ENCODE measurements at places on chromosomes 5 and 9.

GRCh38 chr5:117095346-117096332 is 521.0 kb upstream of the SEMA6A start:
- no peak for DNase-seq

DNA sequence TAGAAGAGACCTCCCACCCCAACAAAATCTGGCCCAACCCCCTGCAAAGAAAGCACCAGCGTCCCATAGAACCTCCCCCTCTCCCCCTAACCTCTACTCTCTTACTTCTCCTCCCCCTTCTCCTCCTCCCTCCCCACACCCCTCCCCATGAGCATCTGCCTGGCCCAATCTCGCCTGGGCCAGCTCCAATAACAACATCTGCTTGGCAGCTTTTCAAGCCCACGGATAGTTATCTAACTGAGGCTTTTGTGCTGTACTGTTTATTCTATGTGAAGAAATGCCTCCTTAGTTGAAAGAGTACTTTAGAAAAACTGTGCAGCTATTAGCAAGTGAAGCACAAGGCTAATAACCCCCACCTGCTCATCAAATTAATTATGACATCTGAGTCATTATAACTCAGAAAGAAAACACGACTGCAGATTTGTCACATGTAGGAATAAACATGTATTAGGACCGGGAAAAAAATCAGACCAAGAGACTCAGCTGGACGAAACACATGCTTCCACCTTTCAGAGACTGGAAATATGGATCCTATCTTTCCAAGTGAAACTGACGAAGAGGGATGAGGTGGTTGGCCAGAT is 42.8 kb downstream of the NFIB start:
- no peak for DNase-seq

DNA sequence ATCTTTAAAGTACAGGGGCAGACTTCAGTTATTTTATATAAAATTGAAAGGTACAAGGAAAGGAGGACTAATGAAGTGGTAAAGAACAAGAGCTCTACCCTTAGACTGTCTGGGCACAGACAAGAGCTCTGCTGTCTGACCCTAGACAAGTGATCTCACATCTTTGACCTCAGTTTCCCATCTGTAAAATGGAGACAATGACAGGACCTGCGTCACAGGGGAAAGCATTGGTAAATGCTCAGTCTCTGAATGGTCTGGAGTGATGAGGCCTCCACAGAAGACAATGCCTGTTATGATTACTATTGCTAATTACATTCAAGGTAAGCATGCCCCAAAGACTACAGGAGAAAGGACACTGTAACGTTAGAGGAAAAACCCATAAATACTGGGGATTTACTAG is 37.5 kb downstream of the ANKH start:
- no peak for DNase-seq

- DNase-seq: no peak
Observed at GRCh38 chr9:8491563-8491962, 692.0 kb upstream of the DMAC1 start.

GRCh38 chr5:172405226-172406107 is 48.9 kb downstream of the SH3PXD2B start:
- DNase-seq: no peak

DNA sequence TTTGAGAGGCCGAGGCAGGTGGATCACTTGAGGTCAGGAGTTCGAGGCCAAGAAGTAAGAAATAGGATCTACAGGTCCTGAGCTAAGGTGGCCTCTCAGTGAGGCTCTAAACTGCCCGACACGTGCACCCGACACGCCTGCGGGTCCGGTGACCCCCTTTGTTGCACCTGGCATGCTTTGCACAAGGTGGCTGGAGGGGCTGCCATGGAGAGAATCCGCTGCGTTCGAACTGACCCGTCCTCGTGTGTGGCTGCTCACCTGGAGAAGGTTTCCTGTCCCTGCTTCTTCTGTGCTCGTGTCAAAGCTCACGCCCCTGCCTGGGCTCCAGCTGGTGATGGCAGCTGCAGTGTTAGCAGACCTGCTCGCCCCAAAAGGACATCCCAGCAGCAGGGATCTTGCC is 5.7 kb upstream of the OLFM1 start:
- DNase-seq: no peak

DNA sequence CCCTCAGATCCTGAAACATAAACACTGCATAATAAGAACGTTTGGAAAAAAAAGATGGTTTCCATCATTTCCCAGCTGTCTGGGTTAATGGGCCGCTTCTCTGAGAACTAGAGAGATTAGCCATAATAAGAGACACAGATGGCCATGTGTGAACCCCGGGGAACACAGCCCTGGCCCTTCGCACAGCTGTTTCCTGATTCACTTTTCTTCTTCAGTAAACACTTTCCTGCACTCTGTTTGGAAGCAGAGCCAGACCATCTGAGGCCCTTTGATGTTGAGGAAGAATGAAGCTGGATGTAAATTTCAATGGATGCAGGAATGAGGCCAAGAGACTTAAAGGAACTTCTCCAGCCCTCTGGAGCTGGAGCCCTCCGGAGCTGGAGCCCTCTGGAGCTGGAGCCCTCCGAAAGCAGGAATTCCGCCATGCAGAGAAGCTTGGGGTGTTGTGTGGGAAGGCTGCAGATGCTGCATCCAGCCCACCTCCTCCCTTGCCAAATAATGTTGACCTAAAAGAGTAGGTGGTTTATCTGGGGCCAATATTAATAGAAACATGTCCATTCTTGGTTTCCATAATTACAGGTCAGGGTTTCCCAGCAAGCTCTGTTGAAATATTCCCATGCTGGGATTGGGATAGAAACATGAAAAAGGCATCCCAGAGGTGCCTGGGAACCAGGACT is 218.9 kb downstream of the NXNL2 start:
- DNase-seq: no peak

GRCh38 chr5:120545007-120545406 is 80.9 kb downstream of the PRR16 start:
- no peak for DNase-seq

- DNase-seq: no peak
Observed at GRCh38 chr5:110262749-110263148, 463.7 kb downstream of the TMEM232 start.

DNA sequence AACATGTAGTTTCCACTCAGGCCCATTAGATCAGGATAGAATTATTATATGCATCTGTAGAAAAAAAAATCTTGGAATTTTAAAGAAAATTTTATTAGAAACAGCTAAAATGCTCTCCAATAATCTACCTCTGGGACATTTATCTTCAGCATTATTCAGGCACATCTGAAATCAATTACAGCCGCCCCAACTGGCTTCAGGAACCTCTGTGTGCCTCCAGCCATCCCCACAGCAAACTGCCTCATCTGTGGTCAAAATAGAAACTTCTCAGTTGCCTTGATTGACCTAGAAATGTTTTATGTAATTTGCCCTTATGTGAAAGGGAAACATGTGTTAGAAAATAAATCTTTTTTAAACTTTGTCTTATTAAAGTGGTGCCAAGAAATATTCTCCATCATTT is 120.1 kb upstream of the LPAR1 start:
- no peak for DNase-seq

DNA sequence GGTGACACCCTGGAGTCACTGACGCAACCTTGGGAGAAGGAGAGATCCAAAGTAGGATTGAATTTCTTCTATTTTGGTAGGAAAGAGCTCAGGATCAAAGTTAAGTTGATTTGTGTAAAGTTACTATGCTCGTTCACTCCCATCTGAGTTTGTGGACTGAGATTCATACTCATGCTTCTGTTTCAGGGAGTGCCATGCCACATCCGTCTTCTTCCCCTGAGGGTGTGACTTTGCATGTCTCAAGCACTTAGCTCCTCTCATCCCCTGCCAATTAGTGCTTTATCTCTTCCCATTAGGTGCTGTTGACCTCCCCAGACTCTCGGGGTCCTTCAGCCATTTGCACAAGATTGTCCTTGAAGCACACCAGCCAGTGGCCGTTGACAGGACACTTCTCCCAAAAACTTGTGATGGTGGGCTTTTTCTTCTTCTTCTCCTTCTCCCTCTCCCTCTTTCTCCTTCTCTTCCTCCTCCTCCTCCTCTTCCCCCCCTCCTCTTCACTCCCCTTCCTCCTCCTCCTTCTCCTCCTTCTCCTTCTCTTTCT is 232.2 kb upstream of the KLF4 start:
- no peak for DNase-seq

GRCh38 chr9:131739959-131740648 is at the start of gene RAPGEF1:
Gene RAPGEF1 (minus strand): TSS chr9:131740076. CDS start chr9:131739830, 246 bp downstream.
- DNase-seq: peak; percentile 63

- DNase-seq: no peak
Observed at GRCh38 chr9:82720515-82720914, 342.4 kb downstream of the RASEF start.

GRCh38 chr9:79165020-79165780 is 406.6 kb upstream of the TLE4 start:
- no peak for DNase-seq

DNA sequence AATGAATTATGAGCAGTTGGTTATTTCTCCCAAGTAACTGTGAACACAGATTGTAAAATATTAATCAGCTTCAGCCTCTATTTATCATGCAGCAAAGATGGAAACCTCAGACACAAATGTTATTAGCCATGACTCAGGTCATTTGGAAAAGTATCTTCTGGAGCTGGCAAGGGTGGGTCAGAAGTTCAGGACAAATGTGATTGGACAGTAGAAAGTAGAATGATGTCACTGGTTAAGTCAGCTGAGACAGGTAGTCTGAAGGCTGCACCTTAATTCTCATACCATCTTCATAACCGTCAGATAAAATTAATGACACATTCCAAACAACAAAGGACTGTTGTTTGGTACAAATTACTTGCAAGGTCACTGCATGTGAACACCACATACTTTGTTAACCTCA is 140.2 kb downstream of the EMB start:
- no peak for DNase-seq
